ENCODE measurements at places on chromosomes 11 and 22.

GRCh38 chr22:42820045-42820763 is 36.9 kb downstream of the ARFGAP3 start:
- no peak for DNase-seq

DNA sequence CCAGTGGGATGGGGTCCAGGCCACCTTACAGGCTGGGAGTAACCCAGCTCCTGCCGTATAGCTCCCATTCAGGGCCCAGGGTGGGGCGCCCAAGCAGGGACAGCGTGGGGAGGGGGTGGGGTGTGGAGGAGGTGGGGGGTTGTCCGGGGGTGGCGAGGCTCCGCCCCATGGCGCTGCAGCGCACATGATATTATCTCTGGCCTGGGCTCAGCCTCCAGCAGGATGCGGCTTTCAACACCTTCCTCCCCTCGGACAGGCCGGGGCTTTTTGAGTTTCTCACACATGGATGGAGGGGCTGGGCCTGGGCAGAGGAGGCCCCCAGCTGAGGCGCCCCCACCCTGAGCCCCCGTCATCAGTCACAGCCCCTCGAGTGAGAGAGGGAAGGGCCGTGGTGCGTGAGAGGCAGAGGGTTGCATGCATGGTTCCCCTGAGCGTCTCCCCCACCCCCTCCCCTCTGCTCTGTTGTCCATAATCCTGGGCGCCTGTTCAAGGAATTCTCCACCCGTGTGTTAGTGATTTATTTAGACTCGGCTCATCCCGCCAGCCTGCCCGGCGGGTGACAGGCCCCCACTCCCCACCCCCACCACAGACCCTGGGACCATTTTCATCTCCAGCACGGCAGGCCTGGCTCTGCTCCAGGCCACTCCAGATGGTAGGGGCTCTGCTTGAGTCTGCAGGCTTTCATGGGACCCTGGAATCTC is 44.9 kb downstream of the WNT11 start:
- DNase-seq: no peak

- no peak for DNase-seq
Observed at GRCh38 chr11:70948855-70949531, 303.4 kb downstream of the SHANK2 start.

DNA sequence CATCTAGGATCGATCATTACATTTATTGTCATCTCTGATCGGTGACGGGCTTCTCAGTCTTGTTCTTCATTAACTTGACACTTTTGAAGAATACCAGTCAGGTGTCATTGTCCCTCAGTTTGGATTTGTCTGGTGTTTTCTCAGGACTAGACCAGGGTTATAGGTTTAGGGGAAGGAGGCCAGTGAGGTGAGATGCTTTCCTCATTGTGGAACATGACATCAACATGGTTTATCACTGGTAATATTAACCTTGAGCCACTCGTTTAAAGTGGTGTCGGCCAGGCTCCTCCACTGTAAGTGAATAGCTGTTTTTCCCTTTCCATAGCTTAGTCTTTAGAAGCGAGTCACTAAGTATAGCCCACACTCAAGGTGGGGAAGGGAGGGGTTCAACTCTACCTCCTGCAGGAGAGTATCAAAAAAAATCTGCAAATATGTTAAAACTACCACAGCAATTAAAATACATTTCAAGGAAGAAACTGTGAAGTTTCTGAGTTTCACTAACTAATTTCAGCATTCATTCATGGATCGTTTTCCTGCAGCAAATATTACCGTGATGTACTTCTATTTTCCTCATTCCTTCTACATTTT is 42.0 kb downstream of the KCNQ1OT1 start:
- DNase-seq: no peak

- no peak for DNase-seq
Observed at GRCh38 chr22:32016081-32016480, 27.0 kb upstream of the SLC5A1 start.

GRCh38 chr11:6067502-6067901 is 36.9 kb upstream of the OR56A1 start:
- DNase-seq: no peak

DNA sequence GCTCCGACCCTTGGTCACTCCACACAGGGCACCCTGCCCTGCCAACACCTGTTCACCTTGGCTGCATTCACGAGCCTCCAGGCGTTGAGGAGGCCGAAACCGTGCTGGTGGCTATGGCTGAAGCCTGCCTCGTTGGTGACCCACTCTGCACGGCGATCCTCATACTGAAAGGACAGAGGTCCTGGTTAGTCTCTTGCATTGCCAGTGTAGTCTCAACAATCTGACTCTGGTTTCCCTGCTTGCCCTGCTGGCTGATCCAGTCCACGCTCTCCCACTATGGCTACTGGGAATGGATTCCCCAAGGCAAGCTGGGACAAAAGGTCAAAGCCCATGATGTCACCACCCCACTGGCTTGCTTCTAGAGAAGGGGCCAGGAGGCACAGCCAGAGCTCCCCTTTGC is 12.9 kb downstream of the PCSK7 start:
- no peak for DNase-seq

- DNase-seq: no peak
Observed at GRCh38 chr22:44860311-44860710, 107.9 kb downstream of the ARHGAP8 start.

DNA sequence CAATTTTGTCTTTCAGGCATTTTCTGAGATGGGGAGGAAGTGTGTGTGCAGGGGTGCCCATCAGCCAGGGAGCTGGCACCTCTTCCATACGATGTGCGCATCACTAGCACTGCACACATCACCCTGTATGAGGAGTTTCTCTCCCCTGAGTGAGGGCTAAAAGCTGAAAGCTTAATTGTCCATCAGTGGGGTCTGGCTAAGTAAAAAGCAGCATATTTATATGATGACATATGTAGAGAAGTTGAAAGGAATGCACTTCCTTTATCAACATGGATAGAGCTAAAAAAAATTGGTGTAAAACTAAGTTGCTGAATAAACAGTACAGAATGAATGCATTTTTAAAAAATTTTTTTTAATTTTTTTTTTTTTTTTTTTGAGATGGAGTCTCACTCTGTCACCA is 4.0 kb downstream of the VSTM5 start:
- no peak for DNase-seq

DNA sequence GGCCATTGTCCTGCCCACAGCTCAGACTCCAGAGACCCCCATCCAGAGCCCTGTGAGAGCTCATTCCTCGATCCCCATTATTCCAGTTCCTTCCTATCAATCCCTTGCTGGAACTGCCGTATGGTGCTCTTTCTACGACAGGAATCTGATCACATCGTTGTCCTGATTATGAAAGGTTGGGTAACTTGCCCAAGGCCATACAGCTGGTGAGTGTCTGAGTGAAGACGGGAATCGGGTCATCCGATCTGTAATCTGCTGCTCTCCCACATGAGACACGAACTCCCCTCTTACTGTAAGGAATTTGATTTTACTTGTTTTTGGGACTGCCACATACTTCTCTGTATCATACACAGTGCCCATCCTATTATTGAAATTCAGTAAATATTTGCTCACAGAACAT is 149.1 kb downstream of the OPCML start:
- no peak for DNase-seq

DNA sequence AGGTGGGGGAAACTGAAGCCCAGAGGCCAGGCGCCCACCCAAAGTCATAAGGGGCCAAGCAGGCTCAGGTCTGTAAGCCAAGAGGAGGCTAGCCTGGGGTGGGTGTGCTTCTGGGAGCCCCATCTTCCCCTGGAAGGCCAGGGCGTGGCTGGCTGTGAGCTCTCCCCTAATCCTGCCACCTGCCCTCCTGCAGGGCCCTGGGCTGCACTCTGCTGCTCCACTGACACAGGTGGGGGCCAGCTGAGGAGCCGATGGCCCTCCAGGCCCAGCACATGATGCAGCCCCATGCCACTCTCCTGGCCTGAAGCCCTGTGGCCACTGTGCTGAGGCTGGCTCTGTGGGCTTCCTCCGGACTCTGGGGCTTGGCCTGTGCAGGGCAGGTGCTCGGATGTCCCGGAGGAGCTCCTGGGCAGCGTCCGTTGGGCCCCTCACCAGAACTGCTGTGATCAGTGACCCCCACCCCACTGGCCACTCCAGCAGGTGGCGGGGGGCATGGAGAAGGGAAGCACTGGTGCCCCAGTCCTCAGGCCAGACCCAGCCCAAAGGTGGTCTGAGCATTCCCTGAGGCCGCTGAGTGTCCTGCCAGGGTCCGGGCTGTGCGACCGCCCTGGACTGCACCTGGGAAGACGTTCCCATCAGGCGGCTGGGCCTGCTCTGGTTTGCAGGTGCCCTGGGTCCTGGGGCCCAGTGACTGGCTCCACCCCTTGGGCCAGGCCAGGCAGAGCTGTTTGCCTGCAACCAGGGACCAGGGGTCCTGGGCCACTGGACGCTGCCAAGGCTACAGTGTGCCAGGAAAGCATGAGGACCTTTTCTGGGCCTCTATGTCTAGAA is 8.5 kb downstream of the PIM3 start:
- DNase-seq: no peak

DNA sequence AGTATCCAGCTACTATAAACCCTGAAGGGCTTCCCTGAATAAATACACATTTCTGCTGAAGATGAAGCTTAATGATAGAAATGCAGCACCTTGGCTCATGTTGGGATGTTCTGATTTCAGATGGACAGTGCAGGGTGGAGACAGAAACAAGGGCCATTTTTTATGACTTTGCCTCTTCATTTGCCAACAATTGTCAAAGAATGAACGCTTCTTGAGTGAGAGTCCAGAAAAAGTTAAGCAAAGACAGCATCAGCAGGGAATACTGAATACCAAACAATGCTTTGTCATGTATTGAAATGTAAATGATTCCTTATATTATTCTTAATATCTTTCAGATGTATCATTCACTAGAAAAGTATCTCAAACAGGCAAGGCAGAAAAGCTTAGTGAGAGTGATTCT is 84.9 kb downstream of the TRPC6 start:
- no peak for DNase-seq

DNA sequence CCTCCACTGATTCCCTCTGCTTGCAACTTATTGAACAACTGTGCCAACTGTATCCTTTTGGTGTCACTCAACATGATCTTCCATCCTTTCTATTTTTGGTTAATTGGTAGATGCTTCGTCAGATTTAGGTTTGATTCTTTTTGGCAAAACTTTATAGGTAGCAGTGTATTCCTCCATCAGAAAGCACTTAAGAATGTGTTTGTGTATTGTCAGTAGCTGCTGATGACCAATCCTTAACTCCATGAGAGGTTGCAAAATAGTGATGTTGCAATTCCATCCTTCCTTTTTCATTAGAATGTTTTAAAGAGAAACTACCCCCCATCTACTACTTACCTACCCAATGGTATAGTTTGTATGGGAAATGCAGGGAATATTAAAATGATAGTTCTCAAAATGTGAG is 22.1 kb downstream of the FAM76B start:
- no peak for DNase-seq

DNA sequence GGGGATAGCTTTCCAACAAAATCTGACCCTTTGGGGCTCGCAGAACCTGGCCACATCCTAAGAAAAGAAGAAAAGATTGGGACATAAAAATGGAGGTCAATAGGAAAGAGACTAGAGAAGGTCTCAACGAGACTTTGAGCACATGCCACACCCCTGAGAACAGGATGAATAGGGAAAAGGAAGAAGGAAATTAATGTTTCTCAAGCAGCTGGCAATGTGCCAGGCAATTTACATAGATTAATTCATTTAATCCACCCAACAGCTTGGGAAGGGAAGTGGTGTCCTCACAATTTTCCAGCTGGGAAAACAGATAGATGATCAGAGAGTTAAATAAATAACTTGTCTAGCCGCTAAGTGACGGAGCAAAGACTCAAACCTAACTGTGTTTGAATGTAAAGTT is 50.7 kb downstream of the PAMR1 start:
- DNase-seq: no peak

GRCh38 chr11:131498631-131499160 is 128.3 kb downstream of the NTM start:
- DNase-seq: no peak

- DNase-seq: no peak
Observed at GRCh38 chr11:115276191-115276590, 228.0 kb downstream of the CADM1 start.

DNA sequence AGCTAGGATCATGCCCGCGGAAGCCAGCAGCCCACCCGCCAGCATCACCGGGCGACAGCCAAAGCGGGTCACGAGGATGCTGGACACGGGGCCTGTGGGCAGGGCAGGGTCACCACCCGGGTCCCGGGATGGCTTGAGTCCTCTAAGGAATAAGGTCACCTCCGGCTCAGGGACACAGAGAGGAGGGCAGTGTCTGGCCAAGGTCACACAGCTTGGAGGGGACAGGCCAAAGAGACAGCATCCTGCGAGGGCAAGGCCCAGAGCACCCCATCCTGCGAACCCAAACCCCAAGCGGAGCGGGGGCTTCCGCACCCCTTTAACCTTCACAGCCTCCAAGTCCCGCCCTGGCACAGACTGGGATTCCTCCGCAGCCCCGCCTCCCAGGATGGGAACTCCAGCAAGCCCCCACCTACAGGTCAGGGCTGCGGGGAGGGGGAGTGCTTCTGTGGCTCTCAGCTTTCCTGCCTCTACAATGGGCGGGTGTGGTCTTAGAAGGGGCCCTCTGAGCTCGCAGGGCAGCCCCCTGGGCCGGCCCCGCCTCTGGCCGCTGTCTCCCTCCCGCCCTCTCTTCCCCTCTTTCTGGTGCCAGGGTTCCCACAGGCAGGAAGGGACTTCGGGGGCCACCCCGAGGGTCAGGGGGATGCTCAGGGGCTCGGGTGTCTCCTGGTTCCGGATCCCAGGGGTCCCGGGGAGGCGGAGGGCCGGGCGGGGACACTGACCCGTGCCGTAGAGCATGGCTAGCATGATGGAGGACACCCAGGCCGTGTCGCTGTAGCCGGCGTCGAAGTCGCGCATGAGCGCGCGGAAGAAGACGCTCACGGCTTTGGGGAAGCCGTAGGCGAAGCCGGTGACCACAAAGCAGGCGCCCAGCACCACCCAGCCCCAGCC is 1.8 kb downstream of the SLC16A8 start:
- DNase-seq: no peak

DNA sequence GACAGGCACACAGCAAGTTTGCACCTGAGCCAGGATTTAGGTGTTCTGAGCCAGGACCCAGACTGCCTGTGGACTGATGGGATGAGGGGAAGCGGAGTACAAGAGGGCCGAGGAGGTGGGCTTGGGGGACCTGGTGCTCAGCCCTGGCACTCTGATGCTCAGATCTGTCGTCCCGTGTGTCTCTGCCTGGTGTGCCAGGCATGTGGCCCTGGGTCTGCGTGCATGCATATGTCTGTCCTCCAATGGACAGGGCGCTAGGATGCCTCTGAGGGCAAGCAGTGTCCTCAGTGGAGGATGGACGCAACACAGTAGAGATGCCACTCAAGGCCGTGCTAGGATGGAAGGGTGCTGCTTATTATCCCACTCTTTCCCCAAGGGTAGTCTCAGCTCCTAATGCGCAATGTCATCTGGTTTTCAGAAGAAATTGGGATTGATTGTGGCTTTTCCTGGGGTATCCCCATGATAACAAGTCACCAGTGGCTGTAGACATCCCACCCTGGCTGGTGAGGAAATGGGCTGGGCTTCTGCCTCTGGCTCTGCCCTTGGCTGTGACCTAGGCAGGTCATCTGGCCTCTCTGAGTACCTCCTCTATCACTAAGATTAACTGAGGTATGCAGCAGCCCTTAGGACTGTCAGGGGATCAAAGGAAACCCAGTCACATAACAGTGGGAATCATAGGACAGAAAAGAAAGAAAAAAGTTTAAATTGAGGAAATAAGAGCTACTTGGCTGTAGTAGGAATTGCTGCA is 35.7 kb upstream of the SUSD2 start:
- no peak for DNase-seq

GRCh38 chr22:19215360-19215759 is 36.8 kb upstream of the SLC25A1 start:
- no peak for DNase-seq

- DNase-seq: no peak
Observed at GRCh38 chr11:94201004-94201465, 72.4 kb downstream of the PANX1 start.

Data from stimulated activated CD4-positive, alpha-beta T cell treated with anti-CD3 and anti-CD28 coated beads, TNF-alpha, amount 100 ng/mL, for 1 hour (primary cell).